H9 (cell line): ENCODE measurements at places on chromosomes 3 and 15.

- no peak for DNase-seq
Measured at GRCh38 chr3:15121936-15122335, 23.0 kb upstream of the RBSN start.

DNA sequence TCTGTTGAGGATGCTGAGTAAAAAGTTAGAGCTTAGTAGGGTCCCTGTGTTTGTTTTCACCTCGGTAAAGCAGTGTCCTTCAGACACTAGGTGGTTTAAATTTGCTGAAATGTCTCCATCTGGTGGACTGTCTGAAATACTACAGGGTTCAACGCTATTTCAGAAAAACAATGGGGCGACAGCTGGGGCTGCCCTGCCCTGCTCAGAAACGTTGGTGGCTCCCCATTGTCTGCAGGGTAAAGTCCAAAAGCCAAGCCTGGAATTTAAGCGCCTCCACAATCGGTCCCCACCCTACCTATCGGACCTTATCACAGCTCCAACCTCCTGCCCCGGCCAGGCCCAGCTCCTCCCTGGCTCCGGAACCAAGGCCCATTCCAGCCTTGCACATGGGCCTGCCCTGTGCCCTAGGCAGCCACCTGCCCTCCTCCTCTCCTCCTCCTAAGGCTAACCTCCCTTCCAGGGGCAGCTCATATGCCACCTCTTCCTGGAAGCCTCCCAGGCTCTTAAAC lies 4.3 kb upstream of the TSEN2 start:
- DNase-seq = peak; percentile 65

DNA sequence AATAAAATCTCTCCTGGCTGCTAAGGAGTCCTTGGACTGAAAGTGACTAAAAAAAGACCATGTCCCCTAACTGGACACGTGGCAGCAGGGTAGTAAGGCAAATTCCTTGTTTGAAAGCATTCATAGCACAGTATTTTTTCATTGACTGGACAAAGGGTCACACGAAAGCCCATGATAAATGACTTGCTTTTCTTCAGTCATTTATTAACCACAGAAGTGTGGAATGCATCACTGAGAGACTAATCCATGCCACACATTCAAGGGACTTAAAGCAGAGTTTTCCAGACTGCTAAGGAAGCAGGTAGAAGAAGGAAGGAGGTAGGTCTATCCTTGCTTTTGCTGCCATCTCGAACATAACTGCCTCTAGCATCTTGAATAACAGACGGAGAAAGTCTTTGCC lies 31.2 kb downstream of the CASR start:
- no peak for DNase-seq

DNA sequence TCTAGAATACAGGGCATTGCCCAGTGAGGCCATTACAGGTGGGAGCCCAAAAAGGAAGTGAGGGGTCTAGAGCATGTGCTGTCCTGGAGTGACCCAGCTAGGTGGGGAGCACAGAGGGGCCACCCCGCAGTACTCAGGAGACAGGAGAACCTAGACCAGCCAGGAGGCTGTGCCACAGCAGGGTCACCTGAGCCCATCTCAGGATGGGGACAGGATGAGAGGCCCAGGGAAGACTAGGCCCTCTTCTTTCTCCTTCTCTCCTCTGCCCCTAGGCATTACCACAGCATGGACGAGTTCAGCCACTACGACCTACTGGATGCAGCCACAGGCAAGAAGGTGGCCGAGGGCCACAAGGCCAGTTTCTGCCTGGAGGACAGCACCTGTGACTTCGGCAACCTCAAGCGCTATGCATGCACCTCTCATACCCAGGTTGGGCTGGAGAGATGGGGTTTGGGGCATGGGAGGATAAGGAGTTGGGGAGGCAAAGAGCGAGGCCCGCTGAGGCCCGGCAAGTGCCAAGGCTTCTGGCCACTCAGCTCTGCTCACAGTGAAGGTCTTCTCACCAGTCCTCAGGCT lies 20.6 kb downstream of the LOXL1 start:
- no peak for DNase-seq

DNA sequence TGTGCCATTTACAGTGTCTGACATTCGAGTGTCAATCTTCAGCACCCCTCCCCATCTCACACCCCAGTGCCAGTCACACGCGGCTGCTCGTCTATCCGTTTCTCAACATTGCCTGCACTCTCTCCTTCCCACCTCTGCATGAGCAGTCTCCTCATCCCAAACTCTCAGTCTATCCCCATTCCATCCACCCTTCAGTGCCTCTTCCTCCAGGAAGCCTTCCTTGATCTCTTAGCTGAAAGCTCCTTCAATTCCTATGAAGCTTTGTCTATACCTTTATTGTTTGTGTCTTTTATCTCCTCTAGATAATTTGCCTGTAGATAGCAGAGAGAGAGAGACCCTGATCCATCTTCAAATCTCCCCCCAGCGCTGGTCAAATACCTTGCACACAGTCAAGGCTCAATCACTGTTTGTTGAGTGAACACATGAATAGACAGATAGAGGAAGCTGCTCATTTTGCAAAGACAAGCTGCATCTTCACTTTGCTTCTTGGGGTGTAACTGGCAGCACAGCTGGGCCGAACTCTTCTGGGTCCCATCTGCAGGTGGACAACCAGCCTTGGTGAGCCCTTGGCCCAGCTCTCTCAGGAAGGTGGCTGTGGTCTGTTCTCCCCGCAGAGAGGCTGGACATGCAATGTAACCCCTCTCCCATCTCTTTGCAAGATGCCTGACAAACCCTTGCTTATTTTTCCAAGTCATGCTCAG lies 52.8 kb downstream of the ITGA11 start:
- DNase-seq = peak; percentile 15
